ENCODE measurements at places on chromosomes 5 and 9.
A peak's percentile ranks its signal among the peaks of the same experiment; 100 is the strongest.

- no peak for DNase-seq
Observed at GRCh38 chr9:28707616-28708015, 1134.3 kb upstream of the C9orf72 start.

GRCh38 chr9:8088477-8088876, 288.9 kb upstream of the DMAC1 start:
- DNase-seq = no peak

- no peak for DNase-seq
Observed at GRCh38 chr9:34520096-34520495, 2.7 kb downstream of the ENHO start.

- DNase-seq = no peak
Observed at GRCh38 chr5:166045961-166046360, 2245.5 kb upstream of the WWC1 start.

DNA sequence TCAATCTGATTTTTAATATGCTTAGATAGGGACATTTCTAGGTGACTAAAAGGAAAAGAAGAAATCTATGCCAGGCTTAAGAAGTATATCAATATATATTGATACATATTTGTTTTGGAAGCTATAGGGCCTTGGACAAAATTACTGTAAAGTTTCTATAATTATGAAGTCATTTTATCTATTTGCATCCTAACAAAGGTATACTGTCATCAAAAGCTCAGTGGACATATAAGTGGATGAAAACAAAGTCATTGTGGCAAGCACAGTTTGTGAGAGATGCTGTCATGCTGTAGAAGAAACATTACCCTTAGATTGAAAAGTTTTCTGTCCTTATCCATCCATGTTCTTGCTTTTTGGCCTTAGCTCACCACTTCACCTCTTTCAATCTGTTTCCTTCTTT, 140.3 kb upstream of the SPEF2 start:
- no peak for DNase-seq

- no peak for DNase-seq
Observed at GRCh38 chr9:114719290-114719689, 37.3 kb upstream of the TEX48 start.

DNA sequence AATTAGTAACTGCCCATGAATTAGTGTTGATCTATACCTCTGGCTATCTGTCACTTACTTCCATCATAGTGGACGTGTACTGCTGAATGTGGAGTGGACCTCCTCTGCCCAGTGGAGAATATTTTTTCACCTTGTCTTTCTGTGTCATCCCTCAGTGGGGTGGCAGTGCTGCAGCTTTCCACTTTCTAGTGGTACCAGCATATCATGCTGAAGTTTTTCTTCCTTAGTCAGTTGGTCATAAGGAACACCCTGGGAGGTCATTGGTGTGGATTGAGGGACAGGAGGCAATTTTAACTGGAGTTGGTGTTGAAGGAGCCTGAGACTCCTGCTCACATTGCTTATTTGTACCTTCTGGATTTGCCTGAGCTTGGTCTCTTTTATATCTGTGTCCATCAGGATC, 151.7 kb upstream of the ANKH start:
- DNase-seq = no peak

GRCh38 chr5:172860520-172861443, 26.7 kb downstream of the ERGIC1 start:
- DNase-seq = no peak

- DNase-seq = no peak
Observed at GRCh38 chr5:54835647-54836046, 149.7 kb downstream of the ESM1 start.

GRCh38 chr9:121597698-121598166, 53.7 kb upstream of the DAB2IP start:
- DNase-seq = no peak

GRCh38 chr9:87445646-87446045, 52.0 kb upstream of the DAPK1 start:
- peak; percentile 35 for DNase-seq

- DNase-seq = peak; percentile 27
Observed at GRCh38 chr5:80399526-80400239, 8.2 kb upstream of the ZFYVE16 start.

DNA sequence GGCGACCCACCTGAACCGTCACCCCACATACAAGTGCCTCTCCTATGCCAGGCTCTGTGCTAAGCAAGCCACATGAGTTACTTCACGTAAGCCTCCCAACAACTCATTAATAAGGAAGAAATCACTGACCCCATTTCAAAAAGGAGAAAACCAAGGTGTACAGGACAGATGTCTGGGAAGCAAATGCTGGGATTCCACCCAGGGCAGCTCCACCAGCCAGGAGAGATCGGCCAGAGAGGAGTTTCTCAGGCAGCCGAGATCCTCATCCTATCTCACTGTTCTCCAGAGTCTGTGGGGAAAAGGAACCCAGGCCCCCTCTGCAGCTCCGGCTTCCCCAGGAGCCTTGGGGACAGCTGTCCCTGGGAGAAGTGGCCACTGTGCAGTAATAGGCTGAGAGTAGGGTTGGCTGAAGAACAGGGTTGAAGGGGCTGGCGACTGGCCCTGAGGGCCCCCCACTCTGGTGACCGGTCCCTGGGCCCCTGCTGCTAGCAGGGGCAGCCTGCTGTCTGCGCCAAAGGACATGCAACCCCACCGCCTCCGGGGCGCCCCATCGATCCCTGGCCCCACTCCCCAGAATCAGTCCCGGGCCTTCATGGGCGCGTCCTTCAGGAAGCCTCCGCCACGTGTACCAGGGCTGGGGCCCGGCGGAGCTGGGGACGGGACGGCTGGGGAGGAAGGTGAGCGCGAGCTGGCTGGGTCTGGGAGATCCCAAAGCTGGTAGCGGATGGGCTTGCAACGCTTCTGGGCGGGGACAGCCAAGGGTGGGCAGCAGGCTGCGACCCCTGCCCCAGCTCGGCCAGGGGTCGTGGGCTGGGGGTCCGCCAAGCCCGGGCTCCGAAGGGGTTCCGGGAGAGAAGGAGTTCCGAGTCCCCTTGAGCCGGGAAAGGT, 44.1 kb upstream of the STXBP1 start:
- DNase-seq = no peak

- DNase-seq = no peak
Observed at GRCh38 chr5:24819841-24820240, 175.1 kb upstream of the CDH10 start.

DNA sequence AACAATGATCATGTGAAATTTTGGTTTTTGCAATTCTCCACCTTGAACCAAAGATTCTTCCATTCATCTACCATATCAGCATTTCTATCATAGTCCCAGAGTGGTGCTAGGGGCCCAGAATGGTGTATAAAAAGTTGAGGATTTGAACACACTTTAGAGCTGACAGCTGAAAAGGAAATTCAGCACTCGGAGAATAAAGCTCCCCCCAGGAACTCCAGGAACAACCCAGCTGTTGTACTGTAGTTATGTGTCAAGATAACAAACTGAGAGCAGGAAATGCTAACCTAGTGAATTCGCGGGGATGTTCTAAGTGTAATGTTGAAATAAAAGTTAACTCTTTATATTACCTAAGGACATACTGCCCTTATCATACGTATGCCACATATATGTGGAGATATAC, 216.7 kb downstream of the NFIB start:
- DNase-seq = no peak

GRCh38 chr9:1619915-1620710, 395.0 kb upstream of the SMARCA2 start:
- DNase-seq = no peak

DNA sequence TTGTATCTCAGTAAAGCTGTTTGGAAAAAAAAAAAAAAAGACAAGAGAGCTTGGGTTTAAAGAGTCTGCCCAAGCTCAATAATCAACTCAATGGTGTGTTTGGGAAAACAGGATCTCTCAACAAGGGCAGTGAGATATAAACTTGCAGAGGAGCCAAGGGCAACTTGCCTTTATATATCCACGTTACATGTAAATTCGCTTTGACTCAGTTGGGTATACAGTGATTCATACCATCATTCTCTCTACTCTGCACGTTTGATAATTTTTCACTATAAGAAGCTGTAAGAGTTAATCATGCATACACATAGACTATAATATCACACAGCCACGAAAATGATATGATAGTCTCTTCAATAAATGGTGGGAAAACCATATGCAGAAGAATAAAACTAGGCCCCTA, 24.9 kb downstream of the ADAM19 start:
- no peak for DNase-seq

- DNase-seq = no peak
Observed at GRCh38 chr5:174097486-174098185, 52.1 kb downstream of the NSG2 start.

DNA sequence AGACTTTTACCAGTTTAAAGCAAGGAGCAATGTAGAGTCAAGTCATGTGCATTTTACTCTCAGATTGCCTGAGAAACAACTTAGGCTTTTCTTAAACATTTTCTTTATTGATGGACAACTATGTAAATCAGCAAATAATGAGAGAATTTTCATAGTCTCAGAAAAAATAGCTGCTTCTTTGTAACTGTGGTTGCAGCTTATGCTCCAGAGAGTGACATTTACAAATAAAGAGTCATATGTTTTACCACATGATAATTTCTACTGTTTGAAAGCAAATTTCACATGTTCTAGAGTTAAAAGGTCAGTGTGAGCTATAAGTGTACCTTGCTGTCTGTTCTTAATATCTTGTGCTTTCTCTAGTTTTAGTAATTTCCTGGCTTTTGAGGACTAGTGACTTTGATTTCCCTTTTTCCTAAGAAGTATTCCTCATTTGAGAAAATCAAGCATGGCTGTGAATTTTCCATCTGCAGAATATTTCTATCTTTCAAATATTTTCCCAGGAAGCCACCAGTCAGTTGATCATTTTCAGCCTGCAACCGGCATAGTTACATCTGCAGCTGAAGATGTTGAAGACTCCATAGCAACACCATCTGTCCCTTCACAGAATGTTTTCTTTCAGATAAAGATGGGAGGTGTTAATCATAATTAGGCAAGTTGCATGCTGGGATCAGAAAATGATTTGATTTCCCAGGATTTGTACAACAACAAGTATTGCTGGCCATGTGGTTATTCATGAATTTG, 229.9 kb downstream of the SGCD start:
- no peak for DNase-seq

DNA sequence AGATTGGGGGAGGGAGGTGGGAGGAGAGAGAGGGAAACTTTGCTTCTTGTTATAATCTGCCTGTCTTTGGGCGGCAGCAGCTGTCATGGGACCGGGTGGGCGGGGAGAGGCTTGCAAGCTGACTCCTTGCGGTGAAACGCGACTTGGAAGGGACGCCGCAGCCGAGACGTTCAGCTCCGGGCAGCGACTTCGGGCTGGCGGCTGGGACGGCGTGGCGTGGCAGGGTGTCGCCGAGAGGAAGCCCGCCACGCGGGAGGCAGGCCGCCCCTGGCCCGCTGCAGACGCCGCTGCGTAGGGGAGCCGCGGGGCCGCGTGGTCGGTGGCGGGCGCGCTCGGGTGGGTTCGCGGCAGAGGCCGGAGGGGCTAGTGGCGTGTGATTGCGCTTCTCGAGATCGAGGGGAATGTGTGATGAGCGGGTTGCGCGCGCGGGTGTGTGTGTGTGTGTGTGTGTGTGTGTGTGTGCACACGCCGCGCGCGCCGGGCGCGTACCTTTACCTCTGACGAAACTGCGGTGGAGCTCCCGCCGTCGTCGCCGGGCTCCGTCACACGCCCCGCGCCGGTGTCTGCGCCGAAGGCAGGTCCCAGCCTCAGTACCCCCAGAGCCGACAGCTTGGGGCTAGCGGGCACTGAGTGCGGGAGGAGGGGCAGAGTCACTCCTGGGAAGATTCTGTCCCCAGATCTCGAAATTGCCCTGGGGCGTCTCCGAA, 1.7 kb downstream of the PPARGC1B start:
- peak; percentile 74 for DNase-seq

GRCh38 chr9:16715404-16715803, 155.1 kb downstream of the BNC2 start:
- no peak for DNase-seq

DNA sequence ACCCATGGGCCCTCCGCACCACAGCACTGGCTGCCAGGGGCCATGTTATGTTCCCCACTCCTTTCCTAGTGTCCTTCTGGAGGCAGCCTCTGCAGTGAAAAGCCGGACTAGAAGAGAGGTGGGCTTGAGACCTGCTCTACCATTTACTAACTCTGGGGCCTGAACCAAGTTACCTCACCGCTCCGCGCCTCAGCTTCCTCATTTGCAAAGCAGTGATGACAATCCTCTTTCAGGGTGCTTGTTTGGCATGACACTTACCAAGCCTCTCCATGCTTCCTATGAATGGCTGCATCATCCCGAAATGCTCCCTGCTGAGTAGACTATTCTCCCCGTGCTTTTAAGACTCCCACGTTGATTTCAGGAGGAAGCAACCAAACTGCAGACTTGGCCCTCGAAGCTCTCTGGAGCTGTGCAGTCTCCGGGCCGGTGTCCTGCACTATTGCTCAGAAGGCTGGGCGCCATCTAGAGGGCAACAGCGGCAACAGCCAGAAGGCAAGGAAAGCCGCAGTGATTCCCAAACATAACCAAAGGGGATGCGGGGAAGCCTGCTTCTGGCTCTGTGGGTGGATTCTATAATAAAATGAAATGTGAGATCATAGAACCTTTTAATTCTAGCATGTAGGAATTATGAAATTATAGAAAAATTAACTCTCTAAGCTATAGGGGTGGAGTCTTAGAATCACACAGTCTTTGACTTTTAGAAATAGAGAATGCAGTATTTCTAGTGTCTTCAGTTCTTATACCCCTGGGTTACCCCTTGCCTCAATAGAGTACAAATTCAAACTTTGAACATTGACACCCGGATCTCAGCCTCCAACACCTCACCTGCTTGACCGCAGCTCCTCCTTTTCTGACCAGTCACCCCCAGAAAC, 599.8 kb upstream of the BRINP1 start:
- peak; percentile 31 for DNase-seq

DNA sequence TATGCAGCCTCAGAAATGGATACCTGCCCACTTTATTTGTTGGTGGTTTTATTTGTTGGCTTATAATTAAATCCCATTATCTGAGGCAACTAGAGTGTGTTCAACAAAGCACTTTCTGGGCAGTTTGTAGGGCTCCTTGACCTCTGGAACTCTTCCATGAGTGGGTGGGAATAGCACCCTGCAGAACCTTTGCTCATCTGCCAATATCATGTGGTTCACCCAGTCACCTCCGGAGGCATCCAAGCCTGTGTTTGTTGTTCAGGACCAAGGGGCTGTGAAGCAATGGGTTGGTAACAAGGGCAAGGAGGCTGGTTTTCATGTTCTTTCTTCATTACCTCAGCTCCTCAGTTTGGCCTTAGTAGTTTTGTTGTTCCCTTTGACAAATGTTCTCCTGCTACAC, 314.0 kb downstream of the NDUFS4 start:
- no peak for DNase-seq

GRCh38 chr5:120779674-120780073, 315.6 kb downstream of the PRR16 start:
- no peak for DNase-seq

- DNase-seq = no peak
Observed at GRCh38 chr9:95440447-95440846, 76.3 kb downstream of the PTCH1 start.

Data from CD4-positive, alpha-beta T cell treated with Interleukin-21 for 1 hour (primary cell).